ENCODE measurements at places on chromosomes 5 and 9.

- no peak for DNase-seq
Measured at GRCh38 chr9:15909297-15909696, 356.5 kb downstream of the CCDC171 start.

- no peak for DNase-seq
Measured at GRCh38 chr5:154071799-154072413, 33.1 kb downstream of the MFAP3 start.

GRCh38 chr5:150589862-150590601 is 50.4 kb upstream of the SYNPO start:
- DNase-seq: peak; percentile 92

DNA sequence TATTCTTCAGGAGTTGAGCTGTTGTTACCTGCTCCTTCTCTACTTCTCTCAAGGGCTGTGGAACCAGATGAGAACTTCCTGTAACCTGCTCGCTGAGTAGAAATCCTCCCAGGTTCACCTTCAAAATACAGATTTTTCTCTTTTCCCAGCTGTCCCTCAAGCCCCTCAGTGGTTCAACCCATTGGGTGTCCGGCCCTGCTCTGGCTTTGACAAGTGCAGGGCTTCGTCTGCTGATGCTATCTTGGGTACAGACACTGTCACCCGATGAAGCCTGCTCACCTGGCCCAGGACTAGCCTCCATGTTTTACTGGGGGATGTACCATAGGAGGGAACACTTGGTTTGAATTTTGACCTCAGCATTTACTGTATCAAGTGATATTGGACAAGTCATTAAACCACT is 490.4 kb downstream of the IRX1 start:
- DNase-seq: no peak

DNA sequence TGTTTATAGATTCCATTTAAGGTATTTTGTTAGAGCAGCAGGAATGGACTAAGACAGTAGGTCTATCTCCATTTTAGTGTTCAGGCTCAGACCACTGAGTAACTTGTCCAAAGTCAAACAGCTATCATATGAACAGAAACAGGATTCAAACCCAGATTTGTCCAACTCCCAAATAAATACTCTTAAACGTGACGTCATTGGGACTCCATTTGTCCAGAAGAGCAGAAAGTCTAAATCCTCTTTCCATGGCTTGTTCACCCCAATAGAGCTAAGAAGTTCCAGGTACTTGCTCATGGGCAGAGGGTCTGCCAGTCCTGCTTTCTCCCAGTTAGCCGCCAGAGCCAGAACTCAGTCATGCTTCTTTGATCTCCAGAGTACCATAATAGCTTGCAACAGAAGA is 16.3 kb upstream of the VLDLR start:
- no peak for DNase-seq

- DNase-seq: no peak
Measured at GRCh38 chr9:94912700-94913249, 186.3 kb downstream of the AOPEP start.
